ENCODE measurements at places on chromosomes 2 and 18.

GRCh38 chr18:37665346-37665745 is 99.7 kb upstream of the CELF4 start:
- no peak for DNase-seq

DNA sequence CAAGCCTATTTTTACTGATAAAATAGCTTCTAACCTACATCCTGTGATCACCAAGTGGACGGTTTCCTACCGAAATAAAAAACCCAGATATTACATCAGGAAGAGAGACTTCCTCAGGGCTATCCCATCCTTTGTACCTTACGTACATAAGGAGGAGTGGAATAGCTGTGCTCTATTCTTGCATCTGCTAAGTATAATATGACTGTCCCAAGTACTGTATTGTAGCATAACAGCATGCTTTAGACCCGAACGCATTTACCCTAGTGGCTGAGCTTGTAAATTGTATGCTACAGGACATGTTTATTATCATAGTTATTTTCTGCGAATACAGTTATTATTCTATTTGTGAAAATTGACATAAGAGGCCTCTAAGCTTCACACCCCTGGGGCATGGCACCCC is 302.4 kb downstream of the CLIP4 start:
- no peak for DNase-seq

GRCh38 chr2:241730671-241731293 is 3.6 kb upstream of the D2HGDH start:
- DNase-seq, result peak; percentile 20

DNA sequence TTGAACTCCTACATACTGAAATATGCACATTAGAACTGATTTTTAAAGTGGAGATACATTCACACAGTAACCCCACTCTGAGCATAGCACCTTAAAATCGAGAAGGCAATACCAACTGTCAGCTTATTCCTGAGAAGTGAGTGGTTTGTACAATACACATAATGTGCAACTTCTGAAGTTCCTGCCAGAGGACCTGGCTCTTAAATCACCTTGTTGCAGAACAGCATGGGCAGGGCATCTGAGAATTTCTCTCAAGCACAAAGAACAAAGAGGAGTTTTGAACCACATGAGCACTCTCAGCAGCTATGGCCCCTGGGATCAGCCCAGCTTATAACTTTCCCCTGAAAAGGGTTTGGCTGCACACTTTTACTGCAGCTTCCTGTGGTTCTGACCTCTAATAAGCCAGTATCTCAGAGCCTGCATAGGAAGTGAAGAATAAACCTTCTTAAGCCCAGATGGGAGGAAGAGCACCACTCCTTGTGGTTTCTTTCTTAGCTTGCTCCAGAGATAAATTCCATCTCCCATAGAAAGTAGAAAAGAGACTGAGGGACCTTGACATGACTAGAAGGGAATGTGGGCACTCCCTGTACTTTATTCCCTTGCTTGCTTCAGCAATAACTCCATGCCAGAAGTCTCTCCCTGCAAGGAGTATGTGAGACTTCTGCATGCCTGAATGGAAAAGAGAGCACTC is 862.3 kb downstream of the SUCLG1 start:
- DNase-seq, result no peak

DNA sequence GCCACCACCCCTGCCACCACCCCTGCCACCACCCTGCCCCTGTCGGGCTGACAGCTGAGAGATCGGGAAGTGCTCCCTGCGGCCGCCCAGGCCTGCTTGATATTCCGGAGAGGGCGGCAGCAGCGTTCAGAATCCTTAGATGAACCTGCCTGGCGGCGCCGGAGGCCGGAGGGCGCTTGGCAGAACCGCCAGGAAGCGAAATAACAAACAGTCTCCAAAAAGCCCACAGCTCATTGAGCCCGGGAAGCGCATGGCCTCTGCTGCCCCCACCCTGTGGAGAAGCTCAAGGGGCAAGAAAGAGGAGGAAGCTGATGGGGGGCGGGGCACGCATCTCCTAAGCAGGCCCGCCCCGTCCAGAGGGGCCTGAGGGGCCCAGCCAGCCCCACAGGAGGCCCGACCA is 92.2 kb upstream of the MBOAT2 start:
- no peak for DNase-seq

DNA sequence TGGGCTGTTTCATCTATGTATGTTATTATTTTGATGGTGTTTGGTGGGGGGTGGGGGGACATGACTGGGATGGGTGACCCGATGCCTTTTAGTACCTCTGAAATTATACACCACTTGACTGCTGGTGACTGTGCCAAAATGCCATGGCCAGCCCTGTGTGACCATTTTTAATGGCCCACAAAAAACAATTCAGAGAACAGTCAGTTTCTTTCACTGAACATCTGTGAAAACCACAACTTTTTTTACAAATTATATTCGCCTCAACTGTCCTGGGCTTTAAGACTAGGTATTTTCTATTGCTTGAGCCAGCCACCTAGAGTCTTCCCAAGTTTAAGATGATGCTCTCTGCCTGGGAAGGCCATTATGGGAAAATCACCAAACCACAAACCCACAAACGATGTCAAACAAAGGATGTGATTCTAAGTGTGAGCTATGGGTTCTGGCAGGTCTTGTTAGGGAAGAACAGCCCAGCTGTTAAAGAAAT is 33.9 kb downstream of the FN1 start:
- peak; percentile 2 for DNase-seq

DNA sequence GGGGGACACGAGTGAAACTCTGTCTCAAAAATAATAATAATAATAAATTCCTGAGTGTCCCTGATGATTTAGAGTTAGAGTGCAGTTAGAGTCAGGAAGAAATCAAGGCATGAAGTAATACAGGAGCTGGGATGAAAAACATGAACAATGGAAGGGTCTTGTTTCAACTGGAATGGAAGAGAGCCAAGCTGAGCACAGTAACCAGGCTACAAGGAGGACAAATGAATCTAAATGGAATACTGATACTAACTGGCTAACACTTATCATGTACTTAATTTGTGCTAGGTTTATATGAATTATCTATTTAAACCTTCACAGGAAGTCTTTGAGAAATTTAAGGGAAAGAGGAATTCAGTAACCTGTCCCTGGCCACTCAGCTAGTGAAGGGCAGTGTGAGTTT is 38.8 kb upstream of the PSME4 start:
- DNase-seq, result no peak
